Activated CD4-positive, alpha-beta T cell treated with anti-CD3 and anti-CD28 coated beads for 36 hours (primary cell): ENCODE measurements at places on chromosomes 1 and 21. TPM values are rescaled to one million over a fixed set of nuclear protein-coding genes. Genes with fewer than 3 reads are reported as not detected.

- no peak overlapping the region for H3K4me3 ChIP-seq
- no peak for DNase-seq
- H3K36me3 ChIP-seq = peaks cover 19% of the 10 kb centered on the region
Measured at GRCh38 chr1:5927506-5928370, 64.5 kb downstream of the NPHP4 start.

- no peaks in the 10 kb centered on the region for H3K36me3 ChIP-seq
- peaks cover 30% of the 10 kb centered on the region for H3K4me1 ChIP-seq
- no peak overlapping the region for H3K4me3 ChIP-seq
- H3K27ac ChIP-seq = no peak overlapping the region
Measured at GRCh38 chr1:161723459-161724141, 2.3 kb downstream of the FCRLB start.

PRDM15 gene
- 11.8 TPM for total RNA-seq

CORT gene
- total RNA-seq = not detected

YOD1 gene
- total RNA-seq = 6.0 TPM
